ENCODE measurements at places on chromosomes 5 and 9. TPM values are rescaled to one million over a fixed set of nuclear protein-coding genes. Genes with fewer than 3 reads are reported as not detected.

DNA sequence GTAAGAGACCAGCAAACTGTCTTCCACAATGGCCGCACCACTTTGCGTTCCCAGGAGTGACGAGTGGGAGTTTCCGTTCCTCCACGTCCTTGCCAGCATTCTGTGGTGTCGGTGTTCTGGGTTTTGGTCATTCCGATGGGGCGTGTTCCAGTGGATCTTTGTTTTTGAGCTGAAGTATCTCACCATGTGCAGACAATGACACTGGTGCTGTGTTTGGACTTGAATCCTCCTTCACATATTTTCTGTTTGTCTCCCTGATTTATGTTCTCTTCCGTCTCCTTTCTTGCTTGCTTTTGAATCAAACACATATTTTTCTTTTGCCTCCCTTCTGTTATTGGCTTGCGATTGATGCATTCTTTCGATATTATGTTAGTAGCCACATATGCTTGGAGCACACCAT lies 60.8 kb upstream of the IRX4 start:
- no peaks in the 10 kb centered on the region for H3K36me3 ChIP-seq
- no peak overlapping the region for H3K4me3 ChIP-seq
- no peaks in the 10 kb centered on the region for H3K4me1 ChIP-seq
- no peak for DNase-seq
- peaks cover 53% of the 10 kb centered on the region for H3K27me3 ChIP-seq
- no peak overlapping the region for H3K27ac ChIP-seq

SLC28A3 gene
- 0.45 TPM for polyA plus RNA-seq

GRCh38 chr5:127608077-127608660 lies 40.7 kb upstream of the CTXN3 start:
- H3K4me3 ChIP-seq, result no peak overlapping the region
- no peaks in the 10 kb centered on the region for H3K4me1 ChIP-seq
- no peaks in the 10 kb centered on the region for H3K36me3 ChIP-seq
- H3K27ac ChIP-seq, result no peak overlapping the region
- H3K27me3 ChIP-seq, result no peaks in the 10 kb centered on the region
- no peak for DNase-seq

GRCh38 chr5:42858687-42859086 lies 47.0 kb upstream of the SELENOP start:
- no peaks in the 10 kb centered on the region for H3K27me3 ChIP-seq
- no peak for DNase-seq
- H3K36me3 ChIP-seq, result no peaks in the 10 kb centered on the region

GRCh38 chr9:105500108-105500766 lies 52.4 kb downstream of the FSD1L start:
- H3K27ac ChIP-seq, result no peak overlapping the region
- no peak overlapping the region for H3K4me3 ChIP-seq
- H3K27me3 ChIP-seq, result no peaks in the 10 kb centered on the region
- DNase-seq, result no peak
- H3K4me1 ChIP-seq, result peaks cover 13% of the 10 kb centered on the region

GRCh38 chr5:14628346-14628745 lies 36.2 kb upstream of the OTULIN start:
- no peaks in the 10 kb centered on the region for H3K4me1 ChIP-seq
- H3K27ac ChIP-seq, result no peak overlapping the region
- no peaks in the 10 kb centered on the region for H3K27me3 ChIP-seq
- H3K4me3 ChIP-seq, result no peak overlapping the region
- no peaks in the 10 kb centered on the region for H3K36me3 ChIP-seq

DNA sequence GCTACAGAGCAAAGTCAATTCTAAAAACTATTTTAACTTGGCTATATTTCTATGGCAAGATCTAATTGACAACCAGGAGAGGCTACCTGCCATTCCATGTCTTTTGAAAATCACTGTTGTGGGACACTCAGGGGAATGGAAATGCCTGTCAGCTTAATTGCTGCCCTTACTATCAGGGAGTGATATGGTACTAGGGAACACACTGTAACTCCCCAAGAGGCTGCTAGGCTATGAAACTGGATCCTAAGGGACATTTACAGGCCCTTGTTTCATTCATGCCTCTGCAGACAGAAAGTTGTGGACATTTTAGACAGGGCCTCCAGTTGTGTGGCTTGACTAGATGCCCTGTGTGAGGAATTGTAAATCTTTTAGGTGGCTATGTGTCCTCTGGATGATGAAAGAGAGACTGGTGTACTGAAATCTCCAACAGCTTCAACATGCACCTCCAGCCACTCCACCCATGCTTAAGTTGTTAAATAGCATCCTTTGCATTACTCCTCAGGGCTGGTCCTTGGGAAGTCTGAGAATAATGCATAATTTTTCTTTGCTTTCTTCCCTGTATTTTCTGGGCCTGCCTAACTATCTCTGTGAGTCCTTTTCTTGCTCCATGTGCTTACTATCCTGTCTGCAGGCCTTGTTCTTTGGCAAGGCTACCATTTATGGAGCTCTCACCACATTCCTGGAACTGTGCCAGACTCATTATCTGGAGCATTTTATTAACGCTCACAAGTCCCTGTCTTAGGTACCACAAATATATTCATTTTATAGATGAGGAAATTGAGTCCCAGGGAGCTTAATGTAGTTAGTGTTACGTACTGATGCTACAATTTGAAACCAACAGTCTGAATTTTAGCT lies 3.2 kb downstream of the MROH2B start:
- no peaks in the 10 kb centered on the region for H3K27me3 ChIP-seq
- H3K4me1 ChIP-seq, result no peaks in the 10 kb centered on the region
- no peak overlapping the region for H3K27ac ChIP-seq
- no peaks in the 10 kb centered on the region for H3K36me3 ChIP-seq
- DNase-seq, result no peak

CDKN2B gene
- 6.3 TPM for polyA plus RNA-seq

NPR3 gene
- 35.8 TPM for polyA plus RNA-seq

- H3K27me3 ChIP-seq, result no peaks in the 10 kb centered on the region
- H3K27ac ChIP-seq, result no peak overlapping the region
- no peak for DNase-seq
- H3K4me3 ChIP-seq, result no peak overlapping the region
- no peaks in the 10 kb centered on the region for H3K36me3 ChIP-seq
Measured at GRCh38 chr5:59795141-59795540, 98.4 kb downstream of the PDE4D start.

ECM2 gene
- 0.20 TPM for polyA plus RNA-seq
